NCI-H1105 treated with DMSO at 0.1 percent for 48 hours (cell line): ENCODE measurements at places on chromosomes 11 and 22.

DNA sequence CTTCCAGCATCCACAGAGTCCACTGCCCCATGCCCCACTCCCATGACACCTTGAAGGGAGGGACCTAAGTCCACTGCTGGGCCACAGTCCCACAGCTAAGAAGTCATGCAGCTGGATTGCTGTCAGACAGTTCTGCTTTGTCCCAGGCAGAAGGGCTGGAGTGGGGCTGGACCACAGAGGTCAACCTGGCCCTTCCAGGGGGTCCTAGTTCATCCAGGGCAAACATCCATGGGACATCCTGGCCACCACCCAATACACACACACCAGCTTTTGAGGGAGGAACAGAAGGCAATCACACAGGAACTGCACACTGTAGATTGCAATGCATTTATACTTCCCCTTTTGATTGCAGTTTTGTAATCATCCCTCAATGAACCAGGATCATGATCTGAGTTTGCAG, 11.3 kb upstream of the APOL4 start:
- no peak for DNase-seq

DNA sequence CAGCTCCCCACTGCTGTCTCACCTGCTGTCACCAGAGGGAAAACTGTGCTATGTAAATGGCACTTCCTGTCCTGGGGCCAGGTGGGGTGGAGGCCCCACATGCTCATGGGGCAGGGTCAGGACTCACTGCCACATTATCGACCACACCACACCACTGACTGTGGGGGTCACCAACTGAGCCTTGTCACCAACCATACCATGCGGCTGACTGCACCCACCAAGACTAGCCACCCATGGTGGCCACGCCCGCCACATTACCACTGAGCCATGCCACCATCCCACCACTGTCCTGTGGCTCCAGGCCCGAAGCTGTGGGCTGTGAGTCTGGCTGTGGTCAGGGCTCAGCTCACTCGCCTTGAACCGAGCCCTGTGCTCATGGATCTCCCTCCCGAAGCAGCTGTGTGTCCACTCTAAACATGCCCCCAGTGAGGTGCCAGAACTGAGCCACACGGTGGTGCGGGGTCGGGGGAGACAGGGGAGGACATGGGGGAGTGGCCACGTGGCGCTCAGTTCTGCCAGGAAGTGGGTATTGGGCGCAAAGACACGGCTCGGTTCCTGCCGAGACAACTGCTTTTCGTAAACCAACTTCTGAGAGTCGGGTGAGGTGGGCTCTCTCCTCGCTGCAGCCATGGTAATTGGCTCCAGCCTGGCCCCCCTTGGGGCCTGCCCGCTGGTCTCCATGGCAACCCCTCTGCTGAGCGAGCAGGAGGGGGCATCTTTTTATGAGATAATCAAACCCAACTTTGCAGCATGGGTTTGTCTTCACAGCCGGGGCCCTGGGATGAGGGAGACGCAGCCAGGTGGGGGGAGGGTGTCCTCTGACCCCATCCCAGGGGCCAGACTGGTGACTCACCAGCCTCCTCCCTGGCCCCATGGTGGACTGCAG, 23.2 kb downstream of the RTN4R start:
- no peak for DNase-seq

DNA sequence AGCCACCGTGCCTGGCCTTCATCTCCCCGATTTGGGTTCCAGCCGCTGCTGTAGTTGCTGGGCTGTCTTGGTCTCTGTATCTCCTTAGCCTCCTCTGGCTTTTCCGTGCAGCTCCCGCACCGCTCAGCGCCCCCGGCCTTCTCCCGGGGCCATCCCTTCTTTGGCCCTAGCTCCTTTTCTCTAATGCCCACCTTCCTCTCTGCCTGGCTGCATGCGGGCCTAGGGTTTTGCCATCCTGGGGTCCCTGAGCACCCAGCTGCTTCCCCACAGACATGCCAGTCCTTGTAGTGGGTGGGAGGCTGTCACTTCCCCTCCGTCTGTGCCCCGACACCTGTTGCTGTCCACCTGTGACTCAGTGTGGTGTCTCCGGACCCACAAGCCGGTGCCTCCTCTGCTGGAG, 36.4 kb downstream of the KCNJ4 start:
- no peak for DNase-seq

DNA sequence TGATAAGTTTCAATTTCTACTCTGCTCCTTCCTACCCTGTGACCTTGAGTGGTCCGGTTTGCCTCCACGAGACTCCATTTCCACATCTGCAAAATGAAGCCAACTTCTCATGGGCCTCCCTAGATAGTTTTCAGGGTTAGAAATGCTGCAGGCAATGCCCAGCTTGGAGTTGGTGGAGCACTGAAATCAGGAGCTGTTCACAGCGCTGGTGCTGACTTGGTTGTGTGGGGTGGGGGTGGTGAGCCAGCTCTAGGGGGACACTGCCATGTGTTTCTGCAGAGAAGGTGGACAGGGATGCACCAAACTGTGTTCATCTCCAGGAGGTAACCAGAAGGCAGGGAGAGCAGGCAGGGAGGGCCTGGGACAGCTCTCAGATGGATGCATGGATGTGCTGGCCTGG, 37.0 kb downstream of the SGSM1 start:
- no peak for DNase-seq

DNA sequence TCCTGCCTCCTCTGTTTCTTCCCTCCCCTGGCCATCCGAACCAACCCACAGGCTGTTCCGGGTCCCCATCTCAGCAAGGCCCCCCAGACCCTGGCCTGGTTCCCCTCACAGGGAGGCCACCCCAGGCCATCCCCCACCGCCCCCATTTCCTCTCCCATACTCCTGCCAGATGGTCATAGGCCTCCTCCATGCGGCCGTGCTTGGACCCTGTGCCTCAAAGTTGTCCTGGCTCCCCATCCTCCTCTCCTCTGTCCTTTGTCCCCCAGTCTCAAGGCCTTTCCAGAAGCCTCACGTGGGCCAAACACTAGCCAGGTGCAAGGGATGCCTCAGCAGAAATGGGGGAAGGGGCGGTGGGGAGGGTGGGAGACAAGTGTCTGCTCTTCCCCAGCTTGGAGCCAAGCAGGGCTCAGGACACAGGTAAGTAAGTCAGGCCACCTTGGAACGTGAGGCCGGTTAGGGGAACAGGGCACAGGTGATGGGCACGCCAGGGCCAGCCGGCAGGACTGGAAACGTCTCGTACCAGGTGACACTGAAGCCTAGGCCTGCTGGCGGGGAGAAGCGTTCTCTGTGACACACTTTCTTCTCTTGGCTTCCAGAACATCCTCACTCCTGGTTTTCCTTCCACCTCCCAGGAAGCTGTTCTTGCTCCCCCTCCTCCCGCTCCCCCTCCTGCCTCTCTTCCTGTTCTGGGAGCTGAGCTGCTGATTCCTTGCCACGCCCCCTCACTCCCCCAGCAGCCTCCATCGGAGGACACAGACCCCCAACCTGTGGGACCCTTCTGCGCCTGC, 31.5 kb upstream of the SLC22A12 start:
- no peak for DNase-seq

- peak; percentile 8 for DNase-seq
Observed at GRCh38 chr11:4991060-4991459, 3.6 kb upstream of the OR51L1 start.

DNA sequence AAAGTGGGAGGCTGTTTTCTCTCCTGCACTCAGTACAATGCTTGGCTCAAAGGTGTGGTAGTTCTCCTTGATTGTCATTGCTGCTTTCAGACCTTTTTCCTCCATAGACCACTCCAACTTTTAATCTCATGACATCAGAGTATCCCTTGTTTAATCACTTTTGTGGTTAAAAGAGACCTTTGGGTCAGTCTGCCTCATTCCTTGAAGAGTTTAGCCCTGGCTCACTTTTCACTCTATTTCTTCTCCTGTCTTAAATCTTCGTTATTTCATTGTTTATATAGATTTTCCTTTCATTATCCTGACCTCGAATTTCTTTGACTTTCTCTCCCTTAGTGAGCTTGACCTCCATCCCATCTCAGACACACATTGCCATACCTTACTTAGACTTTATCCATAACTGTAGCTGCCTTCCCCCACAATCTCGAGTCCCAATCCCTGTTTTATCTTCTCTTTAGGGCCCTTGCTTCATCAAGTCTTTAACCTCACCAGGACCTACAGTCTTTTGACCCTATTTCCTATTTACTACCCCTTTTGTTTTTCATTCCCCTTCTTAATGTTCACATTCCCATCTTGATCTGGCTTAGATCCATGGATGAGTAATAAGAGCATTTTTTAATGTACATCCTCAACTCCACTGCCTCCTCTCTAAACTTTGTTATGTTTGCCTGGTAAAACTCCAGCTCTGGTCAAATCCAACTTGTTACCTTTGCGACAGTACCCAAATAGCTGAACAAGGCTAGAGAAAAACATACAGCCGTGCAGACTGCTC, 9.5 kb downstream of the ATXN10 start:
- DNase-seq, result no peak

DNA sequence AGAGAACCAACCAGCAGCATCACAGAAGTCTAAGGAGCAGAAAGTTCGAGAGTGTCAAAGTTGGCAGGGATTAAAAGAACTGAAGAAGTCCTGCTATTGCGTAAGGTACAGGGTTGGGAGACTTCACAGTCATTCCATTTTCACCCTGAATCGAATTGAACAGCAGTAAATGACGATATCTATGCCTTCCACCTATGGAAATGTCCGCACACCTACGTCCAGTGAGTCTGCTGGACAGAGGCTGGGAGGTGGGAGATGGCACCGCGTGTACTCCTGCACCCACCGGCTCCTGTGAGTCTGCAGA, 116.7 kb downstream of the MICAL3 start:
- DNase-seq, result no peak

DNA sequence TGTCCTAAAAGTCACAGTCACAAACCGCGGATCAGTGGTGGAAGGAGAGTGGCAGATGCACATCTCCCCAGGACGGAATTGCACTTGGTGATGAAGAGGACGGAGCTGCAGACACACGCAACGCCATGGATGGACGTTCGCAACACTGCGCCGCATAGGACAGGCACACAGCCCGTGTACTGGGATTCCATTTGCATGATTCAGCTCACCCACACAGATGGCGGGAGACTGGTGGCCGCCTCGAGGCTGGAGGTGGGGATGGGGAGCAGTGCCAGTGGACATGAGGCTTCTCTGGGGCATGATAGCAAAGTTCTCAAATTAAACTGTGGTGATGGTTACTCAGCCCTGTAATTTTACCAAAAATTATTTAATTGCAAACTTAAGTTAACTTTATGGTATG, 37.4 kb downstream of the DUSP8 start:
- no peak for DNase-seq

GRCh38 chr11:112172362-112172994, 2.8 kb upstream of the BCO2 start:
- no peak for DNase-seq

DNA sequence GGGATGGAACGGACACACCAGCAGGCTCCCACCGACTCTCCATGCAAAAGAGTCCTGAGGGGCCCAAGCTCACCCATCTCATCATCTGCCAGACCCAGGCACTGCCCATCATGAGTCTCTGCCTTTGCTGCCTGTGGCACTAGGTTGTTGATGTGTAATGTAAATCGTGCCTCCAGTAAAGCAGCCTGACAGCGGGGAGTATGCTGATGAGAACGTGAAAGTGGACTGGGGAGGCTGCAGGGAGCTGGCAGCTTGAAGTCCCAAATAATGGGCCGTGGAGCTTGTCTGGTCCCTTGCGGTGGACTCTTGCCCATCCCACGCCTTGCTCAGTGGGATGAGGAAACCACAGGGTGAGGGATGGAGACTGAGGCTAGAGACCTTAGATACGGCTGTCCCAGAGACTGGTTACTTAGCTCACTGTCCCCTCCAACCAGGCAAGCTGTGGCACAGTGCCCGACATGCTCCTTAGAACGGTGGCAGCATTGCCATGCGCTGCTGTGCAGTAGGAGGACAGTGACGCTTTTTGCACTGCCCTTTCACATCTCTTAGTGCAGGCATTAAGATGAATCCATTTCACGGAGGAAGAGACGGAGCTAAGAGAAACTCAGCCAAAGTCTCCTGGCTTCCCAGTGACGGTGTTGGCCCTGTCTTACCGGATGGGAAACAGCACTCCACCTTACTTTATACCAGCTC, 39.6 kb upstream of the PLET1 start:
- no peak for DNase-seq

DNA sequence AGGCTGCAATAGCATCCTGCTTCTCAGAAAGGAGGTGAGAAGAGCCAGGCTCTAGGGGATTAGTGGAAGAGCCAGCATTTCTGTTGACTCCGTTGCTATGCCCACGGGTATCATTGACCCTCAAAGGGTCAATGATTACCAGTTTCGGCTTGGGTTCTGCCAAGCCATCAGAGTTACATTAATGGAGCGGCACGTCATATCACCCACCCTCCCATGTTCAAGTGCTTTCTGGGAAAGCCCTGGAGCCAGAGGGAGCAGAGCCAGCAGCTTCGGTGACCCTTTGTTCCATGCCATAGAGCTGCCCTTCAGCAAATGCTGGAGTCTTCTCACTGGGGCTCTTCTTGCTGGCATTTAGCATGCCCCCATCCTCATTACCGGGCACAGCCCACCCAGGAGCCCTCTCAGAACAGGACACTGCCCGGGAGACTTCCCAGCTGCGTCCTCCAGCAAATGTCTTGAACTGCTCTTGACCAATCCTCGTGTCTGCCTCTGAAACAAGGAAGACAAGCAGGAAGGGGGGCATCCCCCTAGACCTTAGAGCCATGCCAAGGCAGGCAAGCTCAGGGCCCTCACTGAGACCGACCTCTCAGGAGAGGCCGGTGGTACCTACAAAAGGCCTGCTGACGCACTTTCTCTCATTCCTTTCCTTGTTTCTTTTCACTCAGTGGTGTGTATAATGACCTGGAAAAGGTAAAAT, 14.6 kb downstream of the KCNJ1 start:
- DNase-seq, result no peak

- DNase-seq, result no peak
Observed at GRCh38 chr11:120524536-120525085, 13.1 kb downstream of the GRIK4 start.

GRCh38 chr11:11311169-11311568, 41.9 kb downstream of the CSNK2A3 start:
- no peak for DNase-seq

- DNase-seq, result no peak
Observed at GRCh38 chr11:69129053-69129452, 26.7 kb upstream of the SMIM38 start.

DNA sequence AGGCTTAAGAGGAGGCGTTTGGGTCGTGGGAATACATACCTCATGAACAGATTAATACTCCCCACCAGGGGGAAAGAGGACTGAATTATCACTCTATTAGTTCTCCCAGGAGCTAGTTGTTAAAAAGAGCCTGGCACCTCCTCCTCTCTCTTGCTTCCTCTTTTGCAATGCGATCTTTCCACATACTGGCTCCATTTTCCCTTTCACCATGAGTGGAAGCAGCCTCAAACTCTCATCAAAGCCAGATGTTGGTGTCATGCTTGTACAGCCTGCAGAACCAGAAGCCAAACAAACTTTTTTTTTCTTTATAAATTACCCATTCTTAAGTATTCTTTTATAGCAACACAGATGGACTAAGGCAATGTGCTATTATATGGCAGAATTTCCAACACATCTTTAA, 258.5 kb downstream of the FAM76B start:
- no peak for DNase-seq

- no peak for DNase-seq
Observed at GRCh38 chr22:23537416-23537815, 42.7 kb downstream of the IGLL1 start.

GRCh38 chr11:82988936-82989627, 82.6 kb downstream of the RAB30 start:
- no peak for DNase-seq
